ENCODE measurements at places on chromosomes 13 and 19. TPM values are rescaled to one million over a fixed set of nuclear protein-coding genes. Genes with fewer than 3 reads are reported as not detected.

Gene CDX2
- total RNA-seq, result not detected

Gene SPACA4
- total RNA-seq, result not detected

Gene ZNF610
- 5.7 TPM for total RNA-seq

Gene KLK12
- total RNA-seq, result not detected

Data from astrocyte (in vitro differentiated cells and primary cell).